ENCODE measurements at places on chromosomes 4 and X.
A peak's percentile ranks its signal among the peaks of the same experiment; 100 is the strongest.

GRCh38 chr4:2615821-2616220, 79.4 kb downstream of the FAM193A start:
- DNase-seq = no peak

GRCh38 chrX:865422-865821, 234.8 kb downstream of the SHOX start:
- no peak for DNase-seq

DNA sequence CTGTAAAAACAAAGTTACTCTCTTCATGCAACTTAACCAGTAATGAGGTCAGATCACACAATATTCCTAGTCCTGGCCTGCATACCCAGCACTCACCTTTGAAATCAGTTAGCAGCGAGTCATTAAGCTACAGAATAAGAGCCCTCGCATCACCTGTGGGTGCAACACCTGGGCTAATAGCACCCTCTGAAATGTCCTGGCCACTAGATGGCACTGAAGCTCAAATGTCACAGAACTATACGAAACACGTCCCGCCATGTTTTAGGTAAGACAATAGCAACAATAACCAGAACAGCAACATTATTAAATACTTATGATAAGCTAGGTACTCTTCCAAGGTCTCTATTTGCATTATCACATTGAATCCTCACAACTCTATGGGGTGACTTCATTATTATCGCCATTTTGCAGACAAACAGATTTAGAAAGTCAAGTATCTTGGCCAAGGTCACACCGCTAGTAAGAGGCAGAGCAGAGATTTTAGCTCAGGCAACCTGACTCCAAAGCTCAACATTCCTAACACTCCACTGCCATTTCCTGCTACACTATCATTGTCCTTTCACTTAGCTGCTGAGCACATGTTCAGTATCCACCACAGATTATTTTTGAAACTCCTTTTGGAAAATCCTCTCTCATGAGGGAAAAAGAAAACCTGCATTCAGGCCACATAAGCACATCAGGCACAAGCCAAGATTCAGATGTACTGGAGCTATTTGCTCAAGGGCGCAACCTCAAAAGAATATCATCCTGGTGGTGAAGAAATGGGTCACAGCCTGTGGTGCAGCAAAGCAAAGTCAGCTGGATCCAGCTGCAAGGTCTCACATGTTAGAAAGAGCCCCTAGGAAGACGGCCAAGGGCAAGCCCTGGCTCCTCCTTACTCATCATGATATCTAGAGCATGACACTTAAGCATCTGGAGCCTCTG, 59.5 kb upstream of the KDR start:
- no peak for DNase-seq

GRCh38 chr4:118953276-118953675, 64.6 kb downstream of the SYNPO2 start:
- DNase-seq = no peak

DNA sequence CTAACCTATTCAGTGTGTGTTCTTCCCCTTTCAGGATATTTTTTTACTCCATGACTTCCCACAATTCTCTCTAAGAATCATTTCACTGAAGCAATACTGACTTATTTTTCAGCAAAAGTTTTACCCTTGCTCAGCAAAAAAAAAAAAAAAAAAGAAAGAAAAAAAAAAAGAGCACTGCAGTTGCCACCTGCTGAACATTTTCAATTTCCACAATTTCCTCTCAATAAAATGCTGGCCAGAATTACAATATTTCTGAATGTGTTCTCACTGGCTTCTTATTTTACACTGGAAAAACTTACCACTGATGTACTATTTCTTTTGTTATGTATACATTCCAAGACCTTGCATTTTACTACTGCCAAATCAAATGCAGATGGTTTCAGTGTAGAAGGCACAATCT, 210.4 kb downstream of the PAPSS1 start:
- DNase-seq = no peak

GRCh38 chrX:70480660-70481018, 36.0 kb downstream of the DLG3 start:
- DNase-seq = no peak

DNA sequence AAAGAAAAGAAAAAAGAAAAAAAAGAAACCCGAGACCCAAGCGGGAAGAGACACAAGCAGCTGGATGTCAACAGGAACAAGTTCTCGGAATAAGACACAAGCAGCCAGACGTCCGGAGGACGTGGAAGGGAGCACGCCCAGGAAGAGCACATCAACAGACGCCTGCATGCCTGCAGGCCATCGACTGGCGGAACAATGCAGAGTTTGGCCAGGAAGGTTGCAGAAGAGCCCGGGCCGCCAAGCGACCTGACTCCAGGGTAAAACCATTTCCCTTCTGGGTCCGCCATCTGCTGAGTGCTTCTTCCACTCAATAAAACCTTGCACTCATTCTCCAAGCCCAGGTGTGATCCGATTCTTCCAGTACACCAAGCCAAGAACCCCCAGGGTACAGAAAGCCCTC, 95.6 kb upstream of the PRR32 start:
- DNase-seq = no peak

- DNase-seq = no peak
Observed at GRCh38 chr4:182749667-182750167, 167.5 kb downstream of the DCTD start.

DNA sequence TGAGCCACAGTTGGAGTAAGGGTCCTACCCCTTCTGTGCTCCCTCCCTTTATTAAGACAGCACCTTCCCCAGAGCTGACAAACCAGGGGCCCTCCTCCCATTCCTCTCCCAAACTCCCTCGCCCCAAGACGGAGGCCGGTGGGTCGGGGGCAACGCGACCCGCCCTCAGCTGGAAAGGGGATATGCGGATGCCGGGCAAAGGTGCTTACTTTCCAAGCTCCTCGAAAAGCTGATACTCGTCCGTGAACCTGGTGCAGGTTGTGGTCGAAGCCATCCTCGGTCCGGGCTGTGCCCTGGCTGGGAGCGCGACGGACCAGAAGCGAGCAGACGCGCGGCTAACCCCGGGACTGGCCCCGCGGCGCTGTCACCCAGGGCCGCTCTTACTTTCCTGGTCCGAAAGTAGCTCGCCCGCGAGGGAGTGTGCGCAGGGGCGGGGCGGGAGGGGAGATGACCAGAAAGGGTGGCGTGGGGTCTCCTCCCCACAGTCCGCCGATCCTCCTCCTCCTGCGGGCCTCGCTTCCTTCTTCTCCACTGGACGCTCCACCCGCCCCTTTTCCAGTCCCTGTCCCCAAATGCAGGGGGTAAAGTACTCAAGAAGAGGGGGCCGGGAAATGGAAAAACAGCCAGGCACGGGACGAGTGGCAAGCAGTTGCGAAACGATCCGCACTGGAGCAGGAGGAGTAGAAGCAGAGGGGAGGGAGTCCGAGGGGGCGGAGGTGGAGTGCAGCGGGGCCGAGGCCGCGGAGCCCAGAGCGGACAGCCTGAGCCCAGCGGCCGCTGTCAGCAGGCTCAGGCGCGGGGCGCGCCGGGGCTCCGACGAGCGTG, 531 bp downstream of the CAMK2D start:
- peak; percentile 30 for DNase-seq

DNA sequence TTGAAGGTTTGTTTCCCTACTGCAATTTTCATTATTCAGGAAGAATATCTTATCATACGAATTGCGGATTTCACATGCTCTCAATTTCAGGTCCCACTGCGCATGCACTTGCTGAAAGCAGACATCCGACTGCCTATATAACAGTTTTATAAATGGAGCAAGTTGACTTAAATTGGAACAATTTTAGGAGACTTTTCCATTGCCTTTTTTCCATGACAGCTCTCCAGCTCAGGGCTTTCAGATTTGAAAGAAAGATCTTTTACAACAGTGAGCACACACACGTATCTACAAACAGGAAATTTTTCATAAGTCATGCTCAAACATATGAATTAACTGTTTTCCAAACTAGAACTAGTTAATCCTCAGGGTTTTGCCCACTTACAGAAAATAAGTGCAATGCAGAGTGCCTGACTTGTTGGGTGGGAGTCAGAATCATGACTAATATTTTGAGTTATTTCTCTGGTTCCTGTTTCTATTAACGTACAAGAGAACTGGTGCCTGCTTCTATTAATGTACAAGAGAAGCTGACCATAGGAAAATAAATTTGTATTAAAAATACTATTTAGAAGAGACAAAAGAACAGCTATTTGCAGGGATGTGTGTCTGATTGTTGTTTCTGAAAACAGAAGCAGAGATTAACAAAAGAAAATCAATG, 137.9 kb downstream of the GPC3 start:
- no peak for DNase-seq

- DNase-seq = no peak
Observed at GRCh38 chrX:129239371-129239770, 283.9 kb downstream of the SMARCA1 start.

- DNase-seq = no peak
Observed at GRCh38 chr4:188778905-188779304, 639.7 kb downstream of the TRIML1 start.

DNA sequence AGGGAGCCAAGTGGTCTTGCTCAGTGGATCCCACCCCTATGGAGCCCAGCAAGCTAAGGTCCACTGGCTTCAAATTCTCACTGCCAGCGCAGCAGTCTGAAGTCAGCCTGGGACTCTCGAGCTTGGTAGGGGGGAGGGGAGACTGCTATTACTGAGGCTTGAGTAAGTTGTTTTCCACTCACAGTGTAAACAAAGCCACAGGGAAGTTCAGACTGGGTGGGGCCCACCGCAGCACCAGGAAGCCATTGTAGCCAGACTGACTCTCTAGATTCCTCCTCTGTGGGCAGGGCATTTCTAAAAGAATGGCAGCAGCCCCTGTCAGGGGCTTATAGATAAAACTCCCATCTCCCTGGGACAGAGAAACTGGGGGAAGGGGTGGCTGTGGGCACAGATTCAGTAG, 721.0 kb upstream of the NDST4 start:
- DNase-seq = no peak

GRCh38 chrX:13470685-13470977, 98.8 kb upstream of the EGFL6 start:
- DNase-seq = no peak

- DNase-seq = no peak
Observed at GRCh38 chrX:74449322-74449936, 28.1 kb downstream of the SLC16A2 start.

- DNase-seq = no peak
Observed at GRCh38 chrX:65866146-65866545, 173.7 kb downstream of the VSIG4 start.

- DNase-seq = no peak
Observed at GRCh38 chrX:131828482-131828881, 194.6 kb upstream of the STK26 start.

DNA sequence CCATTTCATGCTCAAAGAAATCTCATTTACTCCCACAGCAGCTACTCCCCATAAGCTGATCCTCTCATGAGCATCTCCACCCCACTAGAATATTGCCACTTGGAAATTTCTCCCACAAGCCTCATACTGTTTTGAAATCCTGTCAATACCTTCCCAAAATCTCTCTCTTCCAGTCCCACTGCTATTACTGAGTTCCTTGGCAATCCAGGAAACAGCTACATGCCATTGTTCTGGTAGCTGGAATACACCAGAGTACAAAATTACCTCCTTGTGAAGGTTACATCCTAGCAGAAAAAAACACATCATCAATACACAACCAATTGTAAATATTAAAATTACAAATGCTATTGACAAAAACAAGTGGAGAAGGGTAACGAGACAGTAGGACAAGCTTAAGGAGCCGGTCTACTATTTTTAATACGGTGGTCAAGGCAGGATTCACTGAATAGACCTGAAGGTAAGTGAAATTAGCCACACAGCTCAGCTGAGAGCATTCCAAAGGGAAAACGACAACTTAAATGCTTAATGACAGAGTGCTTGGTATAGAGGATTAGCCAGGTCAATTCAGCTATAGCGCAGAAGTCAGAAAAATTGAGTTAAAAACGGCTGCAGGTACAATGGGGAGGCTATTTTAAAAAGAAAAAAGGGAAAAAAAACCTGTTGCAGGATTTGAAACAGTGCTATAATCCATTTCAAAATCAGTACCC, 6.4 kb downstream of the RPL9 start:
- DNase-seq = no peak

- DNase-seq = no peak
Observed at GRCh38 chr4:53168228-53168627, 197.6 kb downstream of the SCFD2 start.

DNA sequence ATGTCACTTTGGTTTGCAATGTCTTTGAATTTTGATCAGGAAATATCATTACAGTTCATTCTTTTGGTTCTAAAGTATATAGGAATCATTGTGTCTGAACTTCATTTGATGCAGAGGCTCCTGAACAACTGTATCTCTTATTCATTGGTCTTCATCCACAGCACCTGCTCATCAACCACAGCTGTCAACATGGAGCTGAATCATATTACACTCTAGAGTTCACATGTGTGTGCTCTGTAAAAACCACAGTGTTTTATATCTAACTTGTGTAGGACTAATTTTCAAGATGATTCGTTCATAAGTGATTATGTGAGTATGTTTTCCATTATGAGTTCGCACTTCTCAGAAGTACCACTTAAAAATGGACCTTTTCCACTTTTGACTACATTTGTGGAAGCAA, 643.3 kb upstream of the FAM241A start:
- no peak for DNase-seq

DNA sequence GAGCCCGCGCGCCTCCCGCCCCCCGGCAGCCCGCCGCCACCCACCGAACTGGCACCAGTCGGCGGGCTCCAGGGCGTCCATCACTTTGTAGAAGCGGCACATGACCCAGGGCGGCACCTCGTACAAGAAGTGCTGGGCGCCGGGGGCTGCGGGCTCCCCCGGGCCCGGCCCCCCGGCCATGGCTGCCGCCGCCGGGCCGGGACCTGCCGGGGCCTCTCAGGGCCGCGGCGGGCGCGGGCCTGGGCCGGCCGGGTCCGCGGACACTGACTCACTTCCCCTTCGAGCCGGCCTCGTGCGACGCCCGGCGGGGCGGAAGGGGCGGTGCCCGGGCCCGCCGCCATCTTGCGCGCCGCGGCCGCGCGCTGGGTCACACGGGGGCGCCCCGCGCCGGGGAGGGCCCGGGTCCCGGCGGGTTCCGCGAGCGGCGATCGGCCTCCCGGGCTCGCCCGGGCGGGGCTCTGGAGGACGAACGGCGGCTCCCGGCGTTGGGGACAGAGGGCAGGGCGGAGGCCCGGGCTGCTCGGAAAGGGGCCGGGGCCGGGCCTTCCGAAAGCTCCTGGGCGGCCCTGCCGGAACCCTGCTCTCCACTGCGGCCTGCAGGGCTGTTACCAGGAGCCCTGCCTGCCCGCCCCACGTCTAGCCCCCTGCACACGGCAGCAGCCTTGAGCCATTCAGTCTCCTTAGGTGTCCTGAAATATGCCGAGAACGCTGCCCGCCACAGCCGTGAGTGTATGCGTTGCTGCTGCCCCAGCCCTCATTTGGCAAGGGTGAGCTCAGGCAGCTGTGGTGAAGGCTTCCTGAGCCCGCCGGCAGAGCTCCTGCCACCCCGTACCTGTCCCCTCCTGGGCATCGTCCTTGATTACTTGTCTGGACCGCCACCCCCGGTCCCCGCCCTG, at the start of gene IRAK1:
Gene IRAK1 (minus strand): TSS at position 270 of the 896 bp plus-strand sequence. CDS start 90 bp downstream, at position 180.
- peak; percentile 23 for DNase-seq

GRCh38 chrX:132009350-132009749, 13.8 kb upstream of the STK26 start:
- DNase-seq = no peak

GRCh38 chrX:41538707-41539106, 91.6 kb downstream of the NYX start:
- DNase-seq = no peak

All from stimulated activated CD4-positive, alpha-beta T cell treated with anti-CD3 and anti-CD28 coated beads, Interleukin-15, amount 100 ng/mL, for 1 hour (primary cell).